SK-N-SH (cell line): ENCODE measurements at places on chromosomes 16 and 17. TPM values are rescaled to one million over a fixed set of nuclear protein-coding genes. Genes with fewer than 3 reads are reported as not detected.

TMEM114 gene
- not detected in 2 replicates for polyA plus RNA-seq

TBC1D3G gene
- polyA plus RNA-seq = not detected in 2 replicates

ARL4D gene
- 22.7 and 29.5 TPM in 2 replicates for polyA plus RNA-seq

COTL1 gene
- polyA plus RNA-seq = 59.5 and 91.6 TPM in 2 replicates

PYY gene
- 0.10 and 0.21 TPM in 2 replicates for polyA plus RNA-seq

ABCC6 gene
- polyA plus RNA-seq = 0.23 and 0.71 TPM in 2 replicates

C17orf67 gene
- polyA plus RNA-seq = 1.6 and 1.7 TPM in 2 replicates

LYRM1 gene
- polyA plus RNA-seq = 18.1 and 21.9 TPM in 2 replicates

TOP2A gene
- polyA plus RNA-seq = 20.6 and 23.2 TPM in 2 replicates

WNT9B gene
- polyA plus RNA-seq = not detected in 2 replicates

STX1B gene
- polyA plus RNA-seq = 21.2 and 23.0 TPM in 2 replicates

MSLN gene
- 0.02 and 0.19 TPM in 2 replicates for polyA plus RNA-seq

STAT5B gene
- 23.6 and 27.7 TPM in 2 replicates for polyA plus RNA-seq

TNFRSF17 gene
- 0.08 TPM in 1 of 2 replicates, not detected in the other for polyA plus RNA-seq

PRSS21 gene
- polyA plus RNA-seq = not detected in 2 replicates
